Jurkat, Clone E6-1 (cell line): ENCODE measurements at places on chromosomes 5 and 9.

DNA sequence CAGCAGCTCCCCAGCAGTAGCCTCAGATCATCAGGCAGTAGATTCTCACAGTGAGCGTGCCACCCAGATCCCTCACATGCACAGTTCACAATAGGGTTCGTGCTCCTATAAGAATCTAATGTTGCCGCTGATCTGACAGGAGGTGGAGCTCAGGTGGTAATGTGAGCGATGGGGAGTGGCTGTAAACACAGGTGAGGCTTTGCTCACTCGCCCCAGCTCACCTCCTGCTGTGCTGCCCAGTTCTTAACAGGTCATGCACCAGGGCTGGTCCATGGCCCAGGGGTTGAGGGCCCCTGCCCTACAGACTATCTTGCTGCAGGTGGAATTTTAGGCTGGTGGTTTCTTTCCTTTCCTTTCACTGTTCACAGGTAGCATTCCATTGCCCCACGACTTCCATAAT lies 100.2 kb downstream of the MRPL36 start:
- DNase-seq: no peak

GRCh38 chr9:136673975-136674785 lies 11.5 kb downstream of the EGFL7 start:
- DNase-seq: no peak

DNA sequence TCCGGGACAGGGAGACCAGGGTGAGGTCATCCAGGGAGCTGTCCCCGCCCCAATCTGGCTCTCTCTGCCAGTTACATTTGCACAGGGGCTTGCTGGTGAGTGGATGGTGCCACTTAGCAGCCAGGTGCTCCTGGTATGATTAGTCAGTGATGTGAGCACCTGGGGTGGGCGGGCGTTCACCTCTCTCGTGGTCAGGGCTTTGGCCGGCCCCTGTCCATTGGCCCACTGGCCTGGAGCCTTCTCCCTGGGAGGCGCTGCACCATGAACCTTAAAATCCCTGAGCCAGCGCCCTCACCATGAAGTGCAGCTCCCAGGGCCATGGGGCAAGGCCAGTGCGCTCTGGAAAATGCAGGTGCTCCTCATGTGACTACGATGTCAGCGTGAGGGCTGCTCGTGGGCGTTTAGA lies 2.0 kb downstream of the NKD2 start:
- no peak for DNase-seq

GRCh38 chr9:87714819-87715218 lies 11.1 kb upstream of the CTSL start:
- DNase-seq: no peak

- DNase-seq: no peak
Measured at GRCh38 chr5:26432386-26432785, 606.0 kb downstream of the CDH9 start.

DNA sequence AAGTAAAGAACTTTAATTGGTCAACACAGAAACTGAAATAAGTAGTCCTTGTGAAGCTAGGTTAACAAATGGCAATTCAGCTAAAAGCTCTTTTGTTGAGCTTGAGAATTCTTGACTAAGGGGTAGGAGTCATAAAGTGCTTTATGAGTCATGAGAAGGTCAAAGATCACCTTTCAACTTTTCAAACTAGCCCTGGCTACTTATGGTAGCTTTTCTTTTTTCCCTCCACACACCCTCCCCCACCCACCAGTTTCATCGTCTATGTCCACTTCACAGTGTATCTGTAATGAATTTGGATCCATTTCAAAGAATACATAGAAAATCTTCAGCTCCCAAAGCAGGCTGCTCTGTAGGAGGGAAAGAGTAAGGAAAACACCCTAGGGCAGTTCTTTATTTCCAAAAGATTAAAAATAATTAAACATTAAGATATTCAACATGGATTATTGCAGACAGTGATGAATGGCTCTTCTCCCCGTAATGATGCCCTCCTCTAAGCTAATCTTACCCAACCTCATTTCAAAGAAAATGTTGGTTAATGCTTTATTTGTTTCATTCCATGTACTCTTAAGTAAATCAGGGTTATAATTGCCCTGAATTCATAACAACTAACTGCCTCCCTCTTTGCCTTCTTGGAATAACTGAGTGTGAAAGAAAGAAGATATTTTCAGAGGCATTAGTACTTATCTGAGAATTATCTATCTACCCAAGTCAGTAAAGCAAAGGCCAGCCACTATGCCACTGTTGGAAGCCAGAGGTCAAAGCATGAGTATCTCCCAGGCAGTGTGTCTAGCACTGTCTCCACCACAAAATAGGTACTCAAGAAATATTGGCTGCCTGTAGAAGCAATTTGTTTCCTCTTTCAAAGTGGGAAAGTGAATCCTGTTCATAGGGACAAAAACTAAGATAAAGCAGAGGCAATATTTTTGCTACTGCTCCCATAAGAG lies 290.6 kb downstream of the PIK3R1 start:
- DNase-seq: no peak

GRCh38 chr5:135437796-135438560 lies 9.2 kb downstream of the DCANP1 start:
- no peak for DNase-seq

DNA sequence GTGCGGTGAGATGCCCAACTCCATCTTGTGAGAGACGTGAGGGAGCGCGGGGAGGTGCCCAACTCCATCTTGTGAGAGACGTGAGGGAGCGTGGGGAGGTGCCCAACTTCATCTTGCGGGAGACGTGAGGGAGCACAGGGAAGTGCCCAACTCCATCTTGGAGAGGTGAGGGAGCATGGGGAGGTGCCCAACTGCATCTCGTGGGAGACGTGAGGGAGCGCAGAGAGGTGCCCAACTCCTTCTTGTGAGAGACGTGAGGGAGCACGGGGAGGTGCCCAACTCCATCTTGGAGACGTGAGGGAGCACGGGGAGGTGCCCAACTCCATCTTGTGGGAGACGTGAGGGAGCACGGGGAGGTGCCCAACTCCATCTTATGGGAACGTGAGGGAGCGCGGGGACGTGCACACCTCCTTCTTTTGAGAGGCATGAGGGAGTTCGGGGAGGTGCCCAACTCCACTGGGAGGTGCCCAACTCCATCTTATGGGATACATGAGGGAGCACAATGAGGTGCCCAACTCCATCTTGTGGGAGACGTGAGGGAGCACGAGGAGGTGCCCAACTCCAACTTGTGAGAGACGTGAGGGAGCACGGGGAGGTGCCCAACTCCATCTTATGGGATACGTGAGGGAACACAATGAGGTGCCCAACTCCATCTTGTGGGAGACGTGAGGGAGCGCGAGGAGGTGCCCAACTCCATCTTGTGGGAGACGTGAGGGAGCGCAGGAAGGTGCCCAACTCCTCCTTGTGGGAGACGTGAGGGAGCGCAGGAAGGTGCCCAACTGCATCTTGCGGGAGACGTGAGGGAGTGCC lies 235.4 kb downstream of the CACNA1B start:
- no peak for DNase-seq

- DNase-seq: no peak
Measured at GRCh38 chr9:114558027-114558675, 29.4 kb upstream of the ATP6V1G1 start.

- no peak for DNase-seq
Measured at GRCh38 chr5:179795049-179795862, 1.5 kb downstream of the LTC4S start.

DNA sequence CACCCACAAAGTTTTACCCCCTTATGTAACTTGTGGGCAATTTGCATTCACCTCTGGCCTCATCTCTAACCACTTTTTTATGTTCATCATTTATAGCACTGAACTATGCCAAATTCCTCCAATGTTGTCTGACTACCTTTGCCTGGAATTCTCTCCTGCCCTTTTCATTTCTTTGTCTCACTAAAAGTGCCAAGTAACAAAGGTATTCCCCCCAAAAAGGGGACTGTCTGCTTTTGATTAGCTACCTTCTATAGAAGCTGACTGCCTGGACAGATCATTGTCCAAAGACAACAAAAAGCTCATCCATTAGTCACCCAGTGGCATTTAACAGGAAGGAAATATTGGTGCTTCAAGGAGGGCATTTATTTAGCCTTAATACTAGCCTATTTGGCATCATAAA lies 189.9 kb upstream of the VCAN start:
- no peak for DNase-seq
